A549 treated with DMSO at 1 μM for 4 hours (cell line): ENCODE measurements at places on chromosomes 11 and 22. TPM values are rescaled to one million over a fixed set of nuclear protein-coding genes. Genes with fewer than 3 reads are reported as not detected.

APOA5 gene
- total RNA-seq = not detected in 5 replicates

JHY gene
- total RNA-seq = 2.7 to 4.1 TPM (median 4.0 TPM) in 5 replicates

MOGAT2 gene
- total RNA-seq = 0.05 TPM in 1 of 5 replicates, not detected in the others

FGF4 gene
- total RNA-seq = not detected in 5 replicates

CPT1A gene
- 26.1 to 34.8 TPM (median 31.8 TPM) in 5 replicates for total RNA-seq

SLC22A9 gene
- not detected in 5 replicates for total RNA-seq

PEX26 gene
- 8.2 to 12.9 TPM (median 11.4 TPM) in 5 replicates for total RNA-seq

MRGPRX4 gene
- total RNA-seq = not detected in 5 replicates

MMP12 gene
- total RNA-seq = 0.05 to 0.18 TPM (median 0.06 TPM) in 4 of 5 replicates, not detected in the other

KCTD14 gene
- total RNA-seq = 1.4 to 2.0 TPM (median 1.6 TPM) in 5 replicates

RIBC2 gene
- total RNA-seq = 2.3 to 3.2 TPM (median 2.7 TPM) in 5 replicates

GLYAT gene
- total RNA-seq = not detected in 5 replicates

DGCR6 gene
- total RNA-seq = 0.53 to 1.6 TPM (median 1.3 TPM) in 5 replicates

PDE3B gene
- total RNA-seq = 2.2 to 3.2 TPM (median 2.5 TPM) in 5 replicates

IL18 gene
- 79.1 to 106 TPM (median 98.4 TPM) in 5 replicates for total RNA-seq
